ENCODE measurements at places on chromosomes 16 and 17.

DNA sequence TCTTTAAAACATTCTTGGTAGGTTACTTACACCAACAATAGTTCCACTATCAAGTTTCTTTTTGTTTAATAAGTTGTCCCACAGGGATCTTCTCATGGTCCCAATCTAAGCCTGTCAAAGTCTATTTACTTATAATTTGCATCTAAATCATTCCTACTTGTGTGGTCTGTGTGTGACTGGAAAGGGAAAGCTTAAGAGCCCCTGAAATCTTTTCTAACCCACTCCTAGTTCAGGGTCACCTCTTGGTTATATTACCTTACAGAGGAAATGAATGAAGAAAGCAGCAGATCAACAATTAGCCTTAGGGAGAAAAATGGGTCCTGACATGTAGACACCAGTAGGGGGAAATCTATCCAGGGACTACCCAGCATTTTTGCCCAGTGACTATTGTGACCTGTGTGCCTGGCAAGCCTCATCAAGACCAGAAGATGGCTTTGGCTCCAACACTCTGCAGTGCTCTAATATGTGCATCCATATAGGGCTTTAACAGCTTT lies 110.4 kb upstream of the HAS3 start:
- no peak for DNase-seq

GRCh38 chr16:85992359-85992758 lies 93.4 kb downstream of the IRF8 start:
- DNase-seq: no peak

DNA sequence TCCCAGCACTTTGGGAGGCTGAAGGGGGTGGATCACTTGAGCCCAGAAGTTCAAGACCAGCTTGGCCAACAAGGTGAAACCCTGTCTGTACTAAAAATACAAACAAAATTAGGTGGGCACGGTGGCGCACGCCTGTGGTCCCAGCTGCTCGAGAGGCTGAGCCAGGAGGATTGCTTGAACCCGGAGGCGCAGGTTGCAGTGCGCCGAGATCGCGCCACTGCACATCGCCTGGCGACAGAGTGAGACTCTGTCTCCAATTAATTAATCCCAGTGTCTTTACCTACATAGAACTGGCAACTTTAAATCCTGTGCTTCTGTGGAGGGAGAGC lies 1.5 kb upstream of the ELOB start:
- no peak for DNase-seq

DNA sequence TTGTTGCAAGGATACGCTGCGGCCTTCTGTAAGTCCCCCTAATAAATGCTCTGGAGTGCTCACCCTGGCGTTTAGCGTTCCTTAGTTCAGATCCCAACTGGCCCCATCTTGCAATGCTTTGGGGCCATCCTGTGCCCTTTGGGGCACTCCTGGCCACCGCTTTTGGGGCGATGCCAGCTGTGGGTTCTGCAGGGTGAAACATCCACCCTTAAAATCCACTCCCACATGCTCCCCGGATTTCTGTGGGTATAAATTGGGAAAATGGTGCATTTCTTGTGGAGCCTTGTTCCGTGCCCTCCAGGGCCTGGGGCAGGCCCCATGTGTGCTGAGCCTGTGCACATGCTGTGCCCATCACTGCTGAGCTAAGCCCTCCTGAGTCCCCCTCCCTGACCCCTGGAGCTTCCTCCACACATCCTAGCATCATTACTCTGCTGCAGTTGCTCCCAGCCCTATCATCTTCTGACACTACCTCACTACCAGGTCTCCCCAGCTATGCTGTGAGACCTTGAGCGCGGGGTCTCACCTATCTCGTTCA lies 6.0 kb downstream of the MSRB1 start:
- DNase-seq: no peak

GRCh38 chr16:10918294-10919002 lies 23.8 kb downstream of the DEXI start:
- peak; percentile 73 for DNase-seq

DNA sequence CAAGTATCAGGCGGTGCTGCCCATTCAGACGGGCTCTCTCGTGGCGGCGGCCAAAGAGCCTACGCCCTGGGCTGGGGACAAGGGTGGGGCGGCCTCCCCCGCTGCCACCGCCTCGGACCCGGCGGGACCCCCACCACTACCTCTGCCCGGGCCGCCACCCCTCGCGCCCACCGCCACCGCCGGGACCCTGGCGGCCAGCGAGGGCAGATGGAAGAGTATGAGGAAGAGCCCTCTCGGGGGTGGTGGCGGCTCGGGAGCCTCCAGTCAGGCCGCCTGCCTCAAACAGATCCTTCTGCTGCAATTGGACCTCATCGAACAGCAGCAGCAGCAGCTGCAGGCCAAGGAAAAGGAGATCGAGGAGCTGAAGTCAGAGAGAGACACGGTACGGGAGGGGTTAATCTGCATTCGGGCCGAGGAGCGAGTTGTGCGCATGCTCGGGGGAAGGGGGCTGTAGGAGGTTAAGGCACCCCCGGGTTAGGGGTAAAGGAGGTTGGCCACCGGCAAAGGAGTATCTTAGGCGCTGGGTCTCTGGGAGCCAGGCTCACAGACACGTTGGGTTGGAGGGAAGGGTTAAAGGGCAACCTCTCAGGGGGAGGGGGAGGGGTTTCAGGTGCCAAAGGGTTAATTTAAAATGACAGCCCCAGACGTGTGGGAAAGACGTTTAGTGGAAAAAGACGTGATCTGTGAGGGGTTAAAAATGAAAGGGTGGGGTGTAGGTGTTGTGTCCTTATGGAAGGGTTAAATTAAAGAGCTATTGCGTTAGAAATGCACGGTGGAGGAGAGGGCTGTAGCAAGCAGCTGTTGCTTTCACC lies 1.4 kb downstream of the MSL1 start:
- DNase-seq: no peak

- DNase-seq: no peak
Observed at GRCh38 chr16:4825196-4825595, 21.9 kb downstream of the GLYR1 start.

DNA sequence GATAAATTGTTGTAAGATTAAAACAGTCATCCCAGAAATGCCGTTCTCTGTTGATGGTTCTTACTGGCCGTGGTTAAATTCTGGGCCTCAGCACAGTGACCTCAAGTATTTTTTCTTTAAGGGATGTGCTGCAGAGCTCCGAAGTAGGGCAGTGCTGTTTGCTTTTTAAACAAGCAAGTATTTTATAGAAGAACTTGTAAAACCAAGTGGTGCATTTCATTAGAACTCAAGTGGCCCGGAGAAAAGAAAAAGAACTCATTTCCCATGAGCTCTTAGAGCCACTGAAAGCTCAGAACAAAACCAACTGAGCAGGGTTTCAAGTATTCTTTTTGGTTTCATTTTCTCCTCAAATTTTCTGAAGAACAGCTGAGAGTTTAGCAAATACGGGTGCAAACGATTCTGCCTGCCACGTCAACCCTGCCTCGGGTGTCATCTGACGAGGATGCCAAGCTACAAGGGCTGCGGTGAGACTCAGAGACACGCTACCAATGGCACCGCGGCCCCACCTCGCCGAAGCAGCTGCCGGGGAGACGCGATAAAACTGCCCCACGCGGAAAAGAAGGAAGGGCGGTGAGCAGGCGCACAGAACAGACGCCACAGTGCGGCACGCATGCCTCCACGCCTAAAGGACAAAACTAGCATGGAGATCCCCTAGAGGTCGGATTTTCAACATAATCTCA lies 6.3 kb downstream of the LMF1 start:
- peak; percentile 67 for DNase-seq

DNA sequence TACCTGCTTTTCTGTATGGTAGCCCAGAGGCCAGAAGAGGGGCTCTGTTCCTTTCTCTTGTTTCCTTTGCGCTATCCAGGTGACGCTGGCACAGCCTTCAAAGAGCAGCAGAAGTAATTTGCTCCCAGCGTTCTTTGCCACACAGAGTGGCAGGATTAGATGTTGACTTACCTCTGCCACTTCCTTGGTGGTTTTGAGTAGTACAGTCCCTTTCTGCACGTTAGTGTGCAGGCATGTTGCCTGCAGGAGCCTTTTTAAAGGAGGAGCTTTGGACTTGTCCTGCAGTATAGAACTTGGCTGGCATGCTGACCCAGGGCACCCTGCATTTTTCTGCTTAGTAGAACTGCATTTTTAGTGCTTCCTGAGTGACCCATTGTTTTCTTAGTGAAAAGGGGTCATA lies at the start of gene ABCC11:
Gene ABCC11 (minus strand): TSS at position 229 of the 400 bp plus-strand sequence. CDS start 15,618 bp downstream, outside the sequence.
- DNase-seq: no peak

GRCh38 chr17:48441231-48441711 lies 11.3 kb upstream of the SKAP1 start:
- DNase-seq: no peak

Measured in stimulated activated CD4-positive, alpha-beta T cell treated with anti-CD3 and anti-CD28 coated beads, TNF-alpha, amount 100 ng/mL, for 24 hours (primary cell).